HT-29 (cell line): ENCODE measurements at places on chromosomes 1 and 21.

DNA sequence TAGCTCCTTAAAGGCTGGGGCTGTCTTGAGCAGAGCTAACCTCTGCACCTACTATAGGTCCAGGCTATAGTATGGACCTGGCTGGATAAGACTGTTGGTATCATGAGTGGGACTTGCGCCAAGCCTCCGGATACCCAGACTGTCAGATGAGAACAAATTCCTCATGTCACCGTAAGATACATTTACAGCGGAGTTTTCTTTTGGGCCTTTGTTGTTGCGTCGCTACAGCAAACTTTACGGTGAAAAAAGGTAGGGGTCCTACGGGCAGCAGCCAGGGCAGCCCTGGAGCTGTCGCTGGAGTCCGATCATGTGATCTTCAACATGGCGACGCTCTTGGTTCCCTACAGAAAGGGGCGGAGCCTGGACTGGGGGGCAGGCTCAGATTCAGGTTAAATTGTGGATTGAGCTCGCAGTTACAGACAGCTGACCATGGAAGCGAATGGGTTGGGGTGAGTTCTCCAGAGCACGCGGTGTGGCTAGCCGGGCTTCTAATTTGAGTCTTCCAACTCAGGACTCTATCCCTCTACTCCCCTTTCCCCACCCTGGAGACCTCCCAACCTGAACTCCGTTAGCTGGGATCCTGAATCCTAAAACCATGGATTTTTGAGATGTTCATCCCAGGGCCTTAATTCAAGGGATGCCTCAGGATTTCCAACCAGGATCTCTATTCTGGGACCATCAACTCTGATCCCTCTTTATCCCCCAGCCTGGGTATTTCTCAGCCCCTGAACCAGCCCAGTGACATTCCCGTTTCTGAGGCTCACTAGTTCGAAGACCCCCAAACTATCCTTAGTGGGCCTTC lies at the start of gene UROD:
Gene UROD (plus strand): TSS at position 418 of the 802 bp plus-strand sequence. CDS start 12 bp downstream, at position 430.
- peak; percentile 93 for DNase-seq

GRCh38 chr1:40711465-40712404 lies 20.2 kb downstream of the NFYC start:
- peak; percentile 40 for DNase-seq

DNA sequence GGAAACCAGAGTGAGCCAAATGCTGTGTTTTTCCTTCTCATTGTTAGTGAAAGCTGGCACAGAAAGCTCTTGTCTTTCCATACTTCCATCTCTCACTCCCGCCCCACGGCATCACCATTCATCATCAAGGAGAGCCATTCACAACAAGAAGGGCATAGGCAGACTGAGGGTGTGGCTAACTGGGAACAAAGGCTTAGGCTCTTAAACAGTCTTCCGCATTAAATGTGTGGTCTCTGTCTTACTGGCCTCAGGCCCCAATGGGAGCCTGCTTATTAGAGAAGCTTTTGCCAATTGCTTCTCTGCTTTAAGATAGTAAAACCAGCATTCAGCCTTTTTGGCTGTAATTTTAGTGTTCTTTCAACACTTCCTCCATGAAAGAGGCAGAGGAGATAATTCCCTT lies 51.4 kb downstream of the TNFSF18 start:
- no peak for DNase-seq

DNA sequence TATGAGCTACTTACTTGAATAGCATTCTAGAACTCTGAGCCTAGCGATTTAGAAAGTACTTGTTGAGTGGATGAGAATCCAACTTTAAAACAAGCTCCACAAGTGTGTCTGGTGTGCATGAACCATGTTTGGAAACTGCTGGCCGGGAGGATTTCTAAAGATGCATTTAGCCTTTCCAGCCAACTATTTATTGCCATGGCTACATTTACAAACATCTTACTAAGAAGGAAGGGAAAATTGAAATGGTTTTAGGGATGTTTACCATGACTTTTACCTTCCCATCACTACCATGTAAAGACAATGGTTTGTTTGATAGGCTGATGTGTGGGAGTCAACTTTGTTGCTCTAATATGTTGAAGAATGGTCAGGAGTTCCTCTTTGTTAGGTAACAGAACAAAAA lies 37.7 kb upstream of the ARHGAP29 start:
- no peak for DNase-seq

GRCh38 chr21:44535963-44536362 lies 4.0 kb downstream of the KRTAP10-1 start:
- no peak for DNase-seq

GRCh38 chr1:13832100-13832499 lies 132.1 kb downstream of the PRDM2 start:
- no peak for DNase-seq

- DNase-seq, result no peak
Observed at GRCh38 chr1:36177589-36178431, 21.9 kb downstream of the MAP7D1 start.
